Cerebellar cortex (tissue), 1 donor: ENCODE measurements at places on chromosomes 11 and 22.

GRCh38 chr22:43150731-43151206 lies 590 bp upstream of the TSPO start:
- DNase-seq, result no peak

GRCh38 chr11:75966537-75967287 lies 151.7 kb downstream of the UVRAG start:
- no peak for DNase-seq

DNA sequence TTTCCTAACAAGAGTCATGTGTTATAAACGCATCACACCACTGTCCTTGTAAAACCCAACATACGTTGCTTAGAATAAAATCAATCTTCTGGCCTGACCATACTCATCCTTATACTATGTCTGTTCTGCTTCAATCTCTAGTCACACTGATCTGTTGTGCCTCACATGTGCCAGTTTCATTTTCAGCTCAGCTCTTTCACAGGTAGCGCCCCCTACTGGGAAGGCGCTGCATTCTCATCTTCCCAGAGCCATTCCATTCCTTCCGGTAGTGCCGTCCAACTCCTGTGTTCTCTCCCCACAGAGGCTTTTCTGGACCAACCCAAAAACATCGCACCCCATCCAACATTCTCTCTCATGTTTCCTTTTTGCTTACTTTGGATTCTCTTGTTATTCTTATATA lies 22.2 kb downstream of the CASP5 start:
- peak; percentile 12 for DNase-seq

- DNase-seq, result no peak
Observed at GRCh38 chr11:60717956-60718355, 6.6 kb upstream of the MS4A18 start.

DNA sequence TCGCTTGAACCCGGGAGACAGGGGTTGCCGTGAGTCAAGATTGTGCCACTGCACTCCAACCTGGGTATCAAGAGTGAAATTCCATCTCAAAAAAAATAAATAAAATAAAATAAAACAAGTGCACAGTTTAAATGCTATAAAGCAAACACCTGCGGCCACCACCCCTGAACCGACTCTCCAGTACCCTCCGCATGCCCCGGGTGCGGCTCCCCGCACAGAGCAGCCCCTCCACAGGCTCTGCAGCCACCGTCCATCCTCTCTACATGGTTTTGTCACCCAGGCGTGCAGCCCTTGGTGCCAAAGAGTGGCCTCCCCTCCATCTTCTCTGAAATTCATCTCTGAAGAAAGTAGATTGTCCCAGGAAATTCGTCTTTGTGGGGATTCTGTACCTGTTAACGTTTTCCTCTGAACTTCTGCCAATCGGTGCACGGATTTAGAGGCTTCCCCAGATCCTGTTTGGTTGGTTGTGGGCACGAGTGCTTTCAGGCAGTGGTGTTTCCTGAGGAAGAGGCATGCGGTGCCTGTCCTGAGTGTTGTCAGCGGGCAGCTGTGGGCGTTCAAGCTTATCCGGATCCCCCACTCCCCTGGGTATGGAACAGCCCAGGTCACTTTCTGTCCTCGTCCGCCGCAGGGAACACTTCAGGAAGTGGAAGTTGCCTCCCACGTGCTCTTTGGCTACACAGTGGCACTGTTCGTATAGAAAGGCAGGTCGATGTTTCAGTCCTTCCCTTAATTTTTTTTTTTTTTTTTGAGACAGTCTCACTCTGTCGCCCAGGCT lies 4.1 kb downstream of the MIOX start:
- DNase-seq, result no peak

DNA sequence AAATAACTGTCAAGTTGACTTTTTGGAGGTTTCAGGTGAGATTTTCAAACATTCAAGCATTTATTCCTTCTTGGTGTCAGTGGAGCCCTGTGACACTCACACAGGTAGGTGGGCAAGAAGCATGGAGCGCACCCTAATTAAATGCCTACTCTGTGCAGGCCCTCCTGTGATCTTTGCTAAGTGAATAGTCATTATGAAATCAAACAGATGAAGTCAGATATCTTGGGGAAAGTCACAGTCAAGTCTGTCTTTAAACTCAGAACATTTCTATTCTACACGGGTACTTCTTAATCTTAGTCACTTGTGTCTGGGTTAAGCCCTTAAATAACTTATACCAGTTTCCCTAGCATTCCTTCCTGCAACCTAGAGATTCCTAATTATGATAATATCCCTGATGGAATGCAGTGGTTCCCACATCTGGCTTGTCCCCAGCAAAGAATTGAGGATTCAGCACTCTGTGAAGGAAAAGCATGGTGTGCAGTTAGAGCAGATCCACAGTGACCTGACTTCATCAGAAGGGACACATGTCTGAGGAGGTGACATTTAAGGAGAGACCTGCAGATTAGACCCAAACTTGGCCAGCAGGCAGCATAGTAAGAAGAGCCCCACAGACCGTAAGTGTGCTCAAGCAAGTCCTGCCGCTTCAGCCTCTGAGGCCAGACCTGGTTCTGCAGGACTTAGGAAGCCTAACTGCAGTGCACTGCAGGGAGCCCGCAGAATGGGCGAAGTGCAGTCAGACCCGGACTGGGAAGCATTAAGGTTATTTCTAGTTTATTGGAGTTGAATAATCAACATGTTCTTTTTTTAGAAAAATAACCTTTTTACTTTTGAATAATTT lies 85.3 kb upstream of the GAL start:
- no peak for DNase-seq

- no peak for DNase-seq
Observed at GRCh38 chr11:22633354-22633902, 7.8 kb upstream of the FANCF start.

- no peak for DNase-seq
Observed at GRCh38 chr11:94450048-94450447, 43.6 kb downstream of the MRE11 start.

DNA sequence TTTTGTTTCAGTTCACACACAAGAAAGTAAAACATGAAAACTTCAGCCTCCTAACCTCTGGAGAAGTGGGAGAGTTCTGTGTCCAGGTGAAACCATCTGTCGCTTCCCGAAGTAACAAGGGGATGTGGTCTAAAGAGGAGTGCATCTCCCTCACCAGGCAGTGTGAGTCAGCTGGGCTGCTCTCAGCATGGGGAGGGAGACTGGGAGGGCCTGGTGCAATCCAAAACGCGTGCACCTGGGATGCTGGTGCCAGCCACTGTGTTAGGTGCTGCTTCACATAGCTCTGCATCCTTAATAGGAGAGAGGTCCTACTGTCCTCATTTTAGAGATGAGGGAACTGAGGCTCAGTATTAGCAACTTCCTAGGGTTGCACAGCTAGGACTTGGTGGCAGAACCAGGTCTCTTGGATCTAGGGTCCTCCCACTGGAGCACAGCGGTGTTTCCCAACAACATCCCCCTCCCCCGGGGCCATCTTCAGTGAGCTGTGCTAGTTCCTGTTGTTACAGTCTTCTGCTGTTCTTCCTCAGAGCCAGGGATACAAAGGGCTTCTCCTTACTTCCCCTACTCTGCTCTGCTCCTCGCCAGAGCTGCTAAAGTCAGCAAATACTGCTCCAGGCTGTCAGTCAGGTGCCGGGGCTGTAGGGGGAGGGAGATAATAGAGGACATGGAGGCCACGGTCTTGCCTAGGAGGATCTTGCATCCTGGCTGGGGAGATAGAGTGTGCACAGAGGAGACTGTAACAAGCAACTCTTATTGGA lies 8.0 kb downstream of the IL10RA start:
- DNase-seq, result no peak

DNA sequence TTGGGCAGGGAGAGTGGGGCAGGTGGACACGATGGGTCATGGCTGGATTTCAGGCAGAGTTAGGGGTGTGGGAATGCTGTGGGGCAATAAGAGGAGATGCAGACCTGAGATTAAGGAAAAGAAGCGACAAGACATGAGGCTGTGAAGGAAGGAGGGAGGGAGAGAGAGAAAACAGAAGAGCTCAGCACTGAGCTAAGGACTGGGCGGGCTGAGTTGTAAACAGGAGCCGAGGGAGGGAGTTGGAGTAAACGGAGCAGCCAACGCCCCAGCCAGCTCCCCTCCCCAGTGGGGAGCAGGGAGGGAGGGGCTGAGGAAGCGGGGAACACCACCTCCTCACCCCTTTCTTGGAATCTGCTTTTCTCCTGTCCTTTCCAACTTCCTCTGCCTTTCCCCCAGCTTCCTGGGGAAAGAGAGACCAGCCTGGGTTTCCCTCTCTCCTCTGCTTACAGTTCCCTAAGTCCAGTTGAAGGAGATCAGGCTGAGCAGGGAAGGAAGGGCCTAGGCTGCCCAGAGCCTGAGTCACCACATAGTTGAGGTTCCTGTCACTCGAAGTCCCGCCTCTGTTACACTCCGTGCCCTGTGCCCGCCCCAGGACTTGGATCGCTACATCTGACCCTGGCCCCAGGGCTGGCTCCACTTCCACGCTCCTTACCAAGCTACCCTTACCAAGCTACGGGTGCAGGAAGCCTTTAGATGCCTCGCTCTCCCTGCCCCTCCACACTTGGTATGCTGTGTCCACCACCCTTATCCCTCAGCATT lies 6.7 kb upstream of the AHNAK start:
- peak; percentile 77 for DNase-seq

- no peak for DNase-seq
Observed at GRCh38 chr11:130588471-130588870, 140.0 kb downstream of the ADAMTS15 start.

DNA sequence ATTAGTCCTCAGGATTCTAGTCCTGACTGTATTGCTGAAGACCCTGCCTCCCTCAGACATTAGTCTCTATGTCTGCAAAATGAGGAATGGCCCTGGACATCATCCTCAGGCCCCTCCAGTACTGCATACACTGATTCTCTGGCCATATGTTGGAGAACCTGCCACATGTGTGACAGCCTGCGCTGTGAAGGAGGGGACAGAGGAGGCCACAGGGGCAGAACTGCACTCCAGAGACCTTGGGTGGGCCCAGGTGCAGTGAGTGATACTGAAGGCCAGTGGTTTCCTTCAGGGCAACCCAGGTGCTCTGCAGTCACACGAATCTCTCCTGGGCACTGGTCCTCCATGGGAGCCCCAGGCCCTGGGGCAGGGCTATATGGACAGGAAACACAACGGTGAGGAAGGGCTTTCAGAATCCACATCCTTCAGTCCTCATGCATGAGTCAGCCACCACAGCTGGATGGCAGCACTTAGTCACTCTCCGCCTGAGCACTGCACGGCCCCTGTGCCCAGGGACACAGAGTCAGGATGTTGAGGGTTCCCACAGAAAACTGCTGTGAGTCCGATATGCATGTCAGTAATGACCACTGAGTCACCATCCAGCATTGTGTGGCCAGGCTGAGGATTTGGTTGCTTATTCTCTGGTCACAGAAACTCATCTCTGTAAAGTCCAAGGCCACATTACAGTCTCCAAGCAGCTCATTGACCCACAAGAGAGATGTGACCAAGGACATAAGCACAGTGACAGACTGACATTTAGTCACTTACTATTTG lies 39.7 kb downstream of the ME3 start:
- peak; percentile 27 for DNase-seq

DNA sequence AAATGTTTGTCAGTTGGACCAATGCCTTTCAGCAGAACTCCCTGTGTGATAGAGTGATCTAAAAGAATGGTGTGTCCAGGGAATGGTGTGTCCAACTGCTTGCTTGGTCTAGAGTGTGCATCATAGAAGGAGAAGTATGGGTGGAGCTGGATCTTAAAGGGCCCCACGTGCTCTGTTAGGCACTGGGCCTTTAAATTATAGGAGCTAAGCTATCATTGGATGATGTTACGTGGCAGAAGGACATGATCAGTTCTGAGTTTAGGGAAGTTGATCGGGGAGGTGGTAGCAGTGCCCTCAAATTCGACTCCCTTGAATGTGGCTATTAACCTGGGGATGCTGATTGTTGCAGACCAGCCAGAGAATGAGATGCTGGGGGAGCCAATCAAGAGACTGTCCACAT lies 16.4 kb downstream of the STX3 start:
- DNase-seq, result no peak

- peak; percentile 45 for DNase-seq
Observed at GRCh38 chr11:128506356-128506755, 81.0 kb downstream of the ETS1 start.

- no peak for DNase-seq
Observed at GRCh38 chr11:72363112-72363511, 71.2 kb downstream of the CLPB start.

- DNase-seq, result no peak
Observed at GRCh38 chr11:40642284-40642683, 817.2 kb downstream of the LRRC4C start.

DNA sequence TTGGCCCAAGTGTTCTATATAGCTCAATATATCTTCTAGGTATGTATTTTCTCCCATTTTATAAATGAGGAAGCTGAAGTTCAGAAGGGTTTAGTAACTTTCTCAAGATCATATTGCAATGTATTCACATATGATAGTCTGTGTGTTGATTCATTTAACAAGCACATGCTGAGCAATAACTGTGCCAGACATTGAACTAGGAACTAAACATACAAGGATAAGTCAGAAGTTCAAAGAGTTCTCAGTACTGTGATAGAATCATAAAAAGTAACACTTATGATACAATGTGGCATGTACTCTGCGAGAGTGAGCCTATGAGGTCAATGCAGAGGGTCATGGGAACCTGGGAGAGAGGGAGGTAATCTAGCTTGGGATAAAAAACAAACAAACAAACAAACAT lies 1082.2 kb upstream of the TENM4 start:
- no peak for DNase-seq

DNA sequence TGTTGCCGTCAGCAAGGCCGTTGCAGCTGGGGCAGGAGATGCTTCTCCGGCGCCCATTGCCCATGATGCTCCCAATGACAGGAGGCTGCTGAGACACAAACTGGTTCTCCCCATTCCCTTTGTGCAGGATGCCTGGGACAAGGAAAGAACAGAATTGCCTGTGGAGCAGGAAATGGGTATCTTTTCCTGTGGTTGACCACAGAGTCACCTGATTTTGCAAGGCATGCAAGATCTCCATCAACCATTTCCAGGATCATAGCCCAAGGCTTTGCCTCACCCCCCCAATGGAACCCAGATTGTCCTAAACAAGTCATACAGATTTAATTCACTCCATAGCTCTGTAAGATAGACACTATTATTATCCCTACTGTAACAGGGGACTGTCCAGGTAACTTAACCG lies 148.1 kb upstream of the NARS2 start:
- DNase-seq, result no peak

DNA sequence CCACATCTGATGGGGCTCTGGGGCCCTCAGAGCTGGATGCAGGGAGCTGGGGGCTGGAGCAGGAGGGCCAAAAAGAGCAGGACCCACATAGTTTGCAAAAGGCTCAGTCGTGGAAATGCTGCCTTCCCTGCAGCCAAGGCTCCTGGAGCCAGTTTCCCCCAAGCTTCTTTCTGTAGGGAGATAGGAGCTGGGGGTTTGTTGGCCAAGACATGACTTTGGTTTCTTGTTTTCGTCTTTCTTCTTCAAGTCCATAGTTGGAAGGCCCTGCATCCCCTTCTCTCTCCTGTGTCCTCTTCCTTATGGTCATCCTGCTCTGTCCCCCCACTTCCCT lies 36.3 kb downstream of the IGF2 start:
- DNase-seq, result no peak
